ENCODE measurements at places on chromosomes 11 and 22. TPM values are rescaled to one million over a fixed set of nuclear protein-coding genes. Genes with fewer than 3 reads are reported as not detected.

The OR52I2 gene
- total RNA-seq = not detected

The APOL5 gene
- total RNA-seq = not detected

- no peaks in the 10 kb centered on the region for H3K4me1 ChIP-seq
- H3K36me3 ChIP-seq = no peaks in the 10 kb centered on the region
- no peak overlapping the region for H3K27ac ChIP-seq
Observed at GRCh38 chr11:124646148-124646547, 23.5 kb downstream of the TBRG1 start.

DNA sequence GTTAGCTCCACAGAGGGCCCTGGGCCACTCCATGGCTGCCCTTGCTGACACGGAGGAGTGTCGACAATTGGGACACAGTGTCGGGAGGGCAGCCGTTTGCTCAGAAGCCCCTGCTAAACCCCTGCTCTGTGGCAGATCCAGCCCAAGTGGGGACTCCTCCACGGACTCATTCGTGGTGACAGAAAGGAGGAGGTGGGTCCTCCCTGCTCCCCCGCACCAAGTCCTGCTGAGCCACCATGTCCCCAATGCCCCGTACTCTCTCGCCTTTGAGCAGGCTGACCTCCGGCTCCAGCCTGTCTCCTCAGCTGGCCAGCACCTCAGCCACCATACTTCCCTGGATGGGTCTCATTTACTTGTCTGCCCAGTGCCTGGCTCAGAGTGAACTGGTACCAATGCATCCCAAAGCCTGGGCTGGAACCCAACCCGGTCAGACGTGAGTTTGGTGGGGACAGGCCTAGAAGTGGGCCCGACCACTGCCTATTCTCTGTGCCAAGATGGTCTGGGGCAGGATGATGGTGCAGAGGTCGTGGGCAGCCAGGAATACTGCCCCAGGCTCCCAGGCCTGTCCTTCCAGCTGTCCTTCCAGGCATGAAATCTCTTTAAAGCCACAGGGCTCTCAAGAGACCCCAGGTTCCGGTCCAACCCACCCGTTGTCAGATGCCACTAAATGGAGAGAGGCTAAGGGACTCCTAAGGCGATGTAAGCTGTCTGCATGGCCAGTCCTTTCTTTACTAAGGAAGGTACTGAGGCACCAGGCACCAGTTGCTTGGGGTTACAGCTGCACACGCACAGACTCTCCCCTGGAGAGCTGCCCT lies 4.3 kb downstream of the CBX6 start:
- no peaks in the 10 kb centered on the region for H3K36me3 ChIP-seq
- peaks cover 26% of the 10 kb centered on the region for H3K4me1 ChIP-seq
- DNase-seq = no peak
- H3K4me3 ChIP-seq = no peak overlapping the region

The ACRV1 gene
- not detected for total RNA-seq

DNA sequence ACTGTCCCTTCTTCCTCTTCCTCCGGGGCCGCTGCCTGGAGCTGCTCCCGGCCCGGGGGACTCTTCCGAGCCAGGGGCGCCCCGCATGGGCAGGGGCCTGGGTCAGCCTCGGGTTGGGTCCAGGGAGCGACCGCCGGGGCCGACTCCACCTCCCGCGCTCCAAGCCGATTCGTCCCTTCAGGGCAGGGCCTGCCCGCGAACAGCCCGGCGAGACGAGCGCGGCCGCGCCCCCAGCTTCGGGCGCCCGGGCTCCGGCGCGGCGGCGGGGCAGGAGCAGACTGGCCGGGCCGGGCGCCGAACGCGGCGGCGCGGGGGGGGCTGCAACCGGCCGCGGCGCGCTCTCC lies at the start of gene LARGE1:
Gene LARGE1 (minus strand): TSS at position 280 of the 344 bp plus-strand sequence.
- no peak for DNase-seq
- peak within 1 kb of the TSS; percentile 80 for H3K27ac ChIP-seq
- H3K36me3 ChIP-seq = no peaks in the 10 kb centered on the region
- H3K4me3 ChIP-seq = peak within 1 kb of the TSS; percentile 92
- H3K27me3 ChIP-seq = no peaks in the 10 kb centered on the region

DNA sequence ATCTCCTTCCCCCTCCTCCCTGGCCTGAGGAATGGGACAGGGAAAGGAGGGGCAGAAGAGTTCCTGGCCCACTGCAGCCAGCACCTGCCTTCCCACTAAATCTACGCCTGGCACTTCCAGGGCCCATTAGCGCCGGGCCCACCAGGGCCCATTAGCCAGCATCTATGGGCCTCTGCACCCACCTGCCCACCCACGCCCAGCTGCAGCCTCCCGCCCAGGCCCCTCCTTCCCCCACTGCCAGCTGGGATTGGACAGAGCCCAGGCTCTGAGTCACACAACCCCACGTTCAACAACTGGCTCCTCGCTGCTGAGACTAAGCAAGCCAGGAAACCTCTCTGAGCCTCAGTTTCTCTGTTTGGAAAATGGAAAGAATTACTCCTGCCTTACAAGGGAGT lies 48.7 kb downstream of the CYTH4 start:
- no peaks in the 10 kb centered on the region for H3K4me1 ChIP-seq
- H3K27me3 ChIP-seq = no peaks in the 10 kb centered on the region
- H3K36me3 ChIP-seq = no peaks in the 10 kb centered on the region
- no peak overlapping the region for H3K4me3 ChIP-seq
- H3K27ac ChIP-seq = no peak overlapping the region
- no peak for DNase-seq

DNA sequence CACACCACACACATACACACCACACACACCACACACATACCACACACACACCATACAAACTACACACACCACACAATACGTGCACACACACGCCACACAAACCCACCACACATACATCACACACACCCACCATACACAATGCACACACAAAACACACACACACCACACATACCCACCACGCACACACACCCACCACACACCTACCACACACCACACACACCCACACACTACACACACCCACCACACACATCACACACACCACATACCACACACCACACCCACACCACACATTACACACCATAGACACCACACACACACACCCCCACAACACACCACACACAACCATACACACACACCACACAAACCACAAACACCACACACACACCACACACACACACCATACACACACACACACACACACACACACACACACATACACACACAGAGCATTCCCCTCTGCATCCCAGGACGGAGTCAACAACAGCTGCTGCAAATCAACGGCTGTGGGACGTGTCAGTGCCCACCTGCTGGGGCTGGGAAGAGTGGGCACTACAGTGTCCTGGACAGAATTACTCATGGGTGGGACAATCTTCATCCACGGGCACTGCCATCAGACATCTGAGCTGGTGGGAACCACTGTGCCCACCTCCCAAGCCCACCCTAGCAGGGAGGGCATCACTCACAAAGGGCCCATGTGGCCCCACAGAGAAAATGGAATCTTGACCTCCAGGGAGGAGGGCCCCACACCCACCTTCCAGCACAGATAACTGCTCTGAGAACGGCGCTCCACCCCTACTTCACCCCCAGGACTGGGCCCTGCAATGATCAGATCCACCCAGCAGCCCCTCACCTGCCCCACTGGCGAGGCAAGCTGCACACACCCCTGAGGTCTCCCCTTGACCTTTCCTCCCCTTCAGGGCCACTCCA lies 8.4 kb downstream of the TP53I11 start:
- no peak overlapping the region for H3K27ac ChIP-seq
- no peak overlapping the region for H3K4me3 ChIP-seq
- no peak for DNase-seq
- H3K36me3 ChIP-seq = no peaks in the 10 kb centered on the region
- H3K4me1 ChIP-seq = no peaks in the 10 kb centered on the region
- no peaks in the 10 kb centered on the region for H3K27me3 ChIP-seq

- no peaks in the 10 kb centered on the region for H3K27me3 ChIP-seq
- H3K36me3 ChIP-seq = no peaks in the 10 kb centered on the region
- H3K27ac ChIP-seq = peak overlapping the region; percentile 86
- peaks cover 29% of the 10 kb centered on the region for H3K4me1 ChIP-seq
- peak; percentile 92 for DNase-seq
Observed at GRCh38 chr11:69008737-69009440, 4.2 kb downstream of the MRGPRF start.

DNA sequence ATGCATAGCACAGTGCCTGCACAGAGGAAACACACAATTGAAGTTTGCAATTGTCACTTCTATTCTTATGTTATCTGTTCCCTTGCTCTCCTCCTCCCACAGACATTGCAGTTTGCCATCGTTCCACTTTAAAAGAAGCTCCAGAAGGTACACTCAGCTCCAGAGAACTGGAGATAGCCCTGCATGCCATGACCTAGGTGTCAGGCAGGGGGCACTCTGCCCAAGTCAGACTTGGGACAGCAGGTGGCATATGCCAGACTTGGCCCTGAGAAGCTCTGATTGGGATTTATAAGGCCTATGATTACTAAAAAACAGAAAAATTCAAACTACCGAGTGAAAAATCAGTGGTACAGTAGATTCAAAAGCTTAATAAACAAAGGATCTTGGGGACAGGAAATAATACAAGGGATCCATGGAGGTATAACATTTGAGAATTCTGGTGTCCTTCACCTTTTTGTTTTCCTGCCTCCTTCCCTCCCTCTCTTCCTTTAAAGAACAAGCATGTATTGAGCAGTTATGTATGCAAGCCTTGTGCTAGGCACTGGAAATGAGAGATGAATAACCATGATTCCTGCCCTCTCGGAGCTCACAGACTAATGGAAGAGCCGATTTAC lies 40.0 kb downstream of the TENM4 start:
- DNase-seq = no peak
- H3K36me3 ChIP-seq = no peaks in the 10 kb centered on the region

GRCh38 chr22:49214976-49215375 lies 612.7 kb downstream of the BRD1 start:
- no peaks in the 10 kb centered on the region for H3K4me1 ChIP-seq
- no peaks in the 10 kb centered on the region for H3K27me3 ChIP-seq
- peak; percentile 7 for DNase-seq
- no peak overlapping the region for H3K4me3 ChIP-seq
- H3K36me3 ChIP-seq = no peaks in the 10 kb centered on the region
- H3K27ac ChIP-seq = no peak overlapping the region

DNA sequence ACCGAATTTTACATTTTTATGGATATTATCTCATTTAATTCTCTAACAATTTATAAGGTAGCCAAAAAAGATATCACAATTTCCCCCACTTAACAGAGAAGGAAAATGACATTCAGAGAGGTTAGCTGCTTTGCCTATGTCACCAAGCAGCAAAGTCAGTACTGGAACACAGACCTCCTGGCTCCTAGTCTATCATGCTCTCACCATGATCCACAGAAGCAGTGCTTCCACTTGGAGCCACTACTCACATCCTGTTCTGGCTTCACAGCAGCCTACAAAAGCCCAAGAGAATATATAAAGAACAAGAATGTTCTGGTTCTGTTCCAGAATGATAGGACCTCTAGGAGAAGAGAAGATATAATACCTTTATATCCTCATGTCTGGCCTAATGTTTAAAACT lies 59.5 kb upstream of the SCUBE2 start:
- no peak overlapping the region for H3K27ac ChIP-seq
- no peak for DNase-seq
- H3K27me3 ChIP-seq = no peaks in the 10 kb centered on the region
- no peak overlapping the region for H3K4me3 ChIP-seq
